ENCODE measurements at places on chromosomes 4 and X.
A peak's percentile ranks its signal among the peaks of the same experiment; 100 is the strongest.

DNA sequence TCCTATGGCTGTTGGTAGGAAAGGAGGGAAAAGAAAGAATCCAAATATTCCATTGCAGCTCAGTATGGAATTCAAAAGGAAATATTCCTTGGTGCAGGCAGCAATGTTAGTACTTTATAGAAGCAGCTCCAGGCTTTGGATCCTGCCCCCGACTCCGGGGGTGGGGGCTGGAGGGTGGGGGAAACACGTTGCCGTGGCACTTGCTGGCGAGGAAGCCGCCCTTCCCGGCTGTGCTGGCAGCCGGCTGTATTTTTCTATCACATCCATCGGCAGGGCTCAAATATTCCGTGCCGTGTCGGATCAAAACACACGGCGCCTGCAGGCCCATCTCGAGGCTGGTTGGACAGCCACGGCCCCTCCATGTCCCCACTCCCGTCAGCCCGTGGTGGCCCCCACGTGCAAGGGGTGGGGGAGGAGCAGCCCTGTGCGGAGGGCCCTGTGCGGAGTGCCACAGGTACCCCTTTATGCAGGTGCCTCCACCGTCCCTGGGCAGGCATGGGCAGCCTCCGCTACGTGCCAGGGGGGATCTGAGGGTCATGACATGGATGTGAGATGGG lies 5.8 kb downstream of the ADRA2C start:
- no peak for DNase-seq

DNA sequence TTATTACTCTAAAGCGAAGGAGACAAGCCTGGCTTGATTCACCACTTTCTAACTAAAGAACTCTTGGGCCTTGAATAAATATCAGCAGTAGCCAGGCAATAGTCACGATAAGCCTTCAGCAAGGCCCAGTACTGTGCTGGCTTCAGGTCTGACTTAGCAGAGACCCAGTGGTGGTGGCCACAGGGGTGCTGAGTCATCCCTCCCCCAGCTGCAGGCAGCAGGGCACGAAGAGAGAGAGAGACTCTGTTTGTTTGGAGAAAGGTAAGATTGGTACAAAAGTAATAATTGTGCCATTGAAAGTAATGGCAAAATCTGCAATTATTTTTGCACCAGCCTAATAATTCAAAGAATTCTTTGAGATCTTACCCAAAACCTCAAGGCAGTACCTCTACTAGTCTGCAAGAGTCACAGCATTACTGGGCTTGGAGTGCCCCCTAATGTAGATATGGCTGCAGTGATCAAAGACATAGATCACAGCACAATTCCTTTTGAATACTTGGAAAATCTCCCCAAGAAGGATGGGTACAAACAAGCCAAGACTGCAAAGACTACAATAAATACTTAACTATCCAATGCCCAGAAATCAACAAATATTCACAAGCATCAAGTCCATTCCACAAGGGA lies 159.5 kb upstream of the USP38 start:
- no peak for DNase-seq

- DNase-seq: no peak
Observed at GRCh38 chr4:150768497-150768896, 186.5 kb downstream of the MAB21L2 start.

GRCh38 chr4:70687392-70687791 lies 940 bp upstream of the UTP3 start:
- DNase-seq: no peak

GRCh38 chr4:2072971-2073807 lies 14.1 kb downstream of the NAT8L start:
- no peak for DNase-seq

DNA sequence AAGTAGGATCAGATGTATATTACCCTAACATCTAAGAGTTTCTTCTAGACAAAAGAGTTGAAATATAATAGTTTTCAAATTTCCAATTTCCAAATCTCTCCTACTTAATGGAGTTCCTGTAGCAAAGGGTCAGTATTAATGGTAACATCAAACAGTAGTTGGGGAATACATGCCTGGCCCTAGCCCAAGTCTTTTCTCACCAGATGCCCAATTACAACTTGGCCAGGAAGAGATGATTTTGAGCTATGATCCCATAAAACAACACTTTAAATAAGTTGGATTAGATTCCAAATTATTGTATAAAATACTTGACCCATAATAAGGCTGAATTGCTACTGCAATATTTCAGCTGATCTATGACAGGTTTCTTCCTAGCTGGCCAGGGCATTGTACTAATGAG lies 59.9 kb downstream of the MBNL3 start:
- DNase-seq: no peak

DNA sequence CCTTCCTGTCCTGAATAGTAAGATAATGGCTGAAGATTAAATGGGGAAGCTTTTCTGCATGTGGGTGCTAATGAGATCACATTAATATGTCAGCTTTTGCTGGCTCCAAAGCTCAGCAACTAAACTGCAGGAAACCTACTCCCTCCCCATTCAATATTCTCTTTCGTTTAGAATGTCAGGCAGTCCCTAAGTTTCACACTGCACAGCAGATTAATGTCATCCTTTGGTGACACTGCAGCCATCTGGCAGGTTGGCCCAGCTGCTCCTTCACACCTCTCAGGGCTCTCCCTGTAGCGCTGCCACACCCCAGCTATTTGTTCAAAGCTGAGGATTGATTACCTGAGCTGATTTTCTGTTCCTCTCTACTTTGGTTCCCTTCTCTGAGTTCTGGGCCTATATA lies 110.5 kb downstream of the KDR start:
- DNase-seq: no peak

GRCh38 chr4:40205259-40206198 lies 8.7 kb downstream of the RHOH start:
- DNase-seq: no peak

DNA sequence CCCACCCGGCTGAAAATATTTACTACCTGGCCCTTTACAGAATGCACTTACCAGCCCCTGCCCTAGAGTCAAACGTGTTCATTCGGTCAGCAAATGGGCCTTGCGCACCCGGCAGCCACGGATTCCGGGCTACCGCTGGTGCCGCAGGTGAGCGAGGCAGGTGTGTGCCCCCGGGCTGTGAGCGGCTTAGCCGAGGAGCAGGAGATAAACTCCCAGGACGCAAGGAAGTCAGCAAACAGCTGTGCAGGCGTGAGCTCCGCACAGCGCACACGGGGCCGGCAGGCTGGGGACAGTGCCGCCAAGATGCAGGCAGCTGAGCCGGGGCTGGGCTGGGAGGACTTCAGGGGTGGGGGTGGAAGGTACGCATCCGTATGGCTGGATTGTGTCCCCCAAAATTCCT lies 211.2 kb upstream of the PSAPL1 start:
- no peak for DNase-seq

GRCh38 chr4:119794113-119794512 lies 165.5 kb upstream of the PDE5A start:
- DNase-seq: no peak

DNA sequence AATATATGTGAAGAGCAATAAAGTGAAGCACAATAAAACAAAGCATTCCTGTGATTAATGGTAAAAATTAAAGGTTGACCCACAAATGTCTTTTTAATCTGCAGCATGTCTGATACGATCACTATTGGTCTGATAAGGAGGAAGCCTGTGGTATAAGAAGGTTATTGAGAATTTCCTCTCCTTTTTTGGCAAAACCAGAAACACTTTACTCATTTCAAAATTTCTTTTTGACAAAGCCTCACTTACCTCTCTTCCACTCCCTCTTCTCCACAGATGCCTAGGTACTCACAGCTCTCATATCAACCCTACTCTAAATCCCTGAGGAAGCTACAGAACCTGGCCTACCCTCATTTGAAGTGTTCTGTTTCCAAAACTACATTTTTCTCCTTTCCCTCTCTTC lies 56.1 kb downstream of the TSPAN5 start:
- no peak for DNase-seq

DNA sequence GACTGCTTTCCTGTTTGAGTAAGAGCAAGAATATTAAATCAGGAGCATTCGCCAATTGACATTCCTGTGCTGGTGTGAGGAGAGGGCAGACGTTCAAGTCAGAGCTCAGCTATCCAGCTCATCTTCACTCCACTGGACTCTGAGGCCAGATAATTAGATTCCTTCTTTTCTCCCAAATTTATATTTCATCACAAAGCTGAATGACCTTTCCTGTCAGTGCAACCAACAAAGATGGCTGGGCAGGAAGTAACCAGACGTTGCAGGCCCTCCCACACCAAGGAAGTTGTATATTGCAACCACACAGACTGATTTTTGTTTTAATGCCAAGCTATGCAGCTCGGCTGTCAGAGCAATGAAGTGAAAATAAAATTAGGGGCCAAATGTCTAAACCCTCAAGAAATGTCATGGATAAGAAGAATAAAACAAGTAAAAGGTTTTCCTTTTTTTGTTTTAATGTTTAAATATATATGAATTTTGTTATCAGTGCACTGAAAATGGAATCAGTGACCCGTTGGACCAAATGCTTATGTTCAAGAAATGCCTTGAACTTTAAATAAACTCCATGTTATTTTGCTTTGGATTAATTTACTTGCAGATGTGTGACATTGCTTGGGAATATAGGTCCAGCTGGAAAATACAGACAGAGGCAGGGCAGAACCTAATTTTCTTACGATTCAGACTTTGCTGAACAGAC lies 578.9 kb upstream of the FAT1 start:
- DNase-seq: no peak

GRCh38 chrX:145549496-145549895 lies 268.1 kb upstream of the SLITRK2 start:
- no peak for DNase-seq

GRCh38 chr4:6200922-6201362 lies 593 bp upstream of the JAKMIP1 start:
- DNase-seq: peak; percentile 38

GRCh38 chr4:109094056-109094455 lies 208.4 kb downstream of the COL25A1 start:
- DNase-seq: no peak

- no peak for DNase-seq
Observed at GRCh38 chr4:8689741-8690140, 97.2 kb downstream of the CPZ start.

DNA sequence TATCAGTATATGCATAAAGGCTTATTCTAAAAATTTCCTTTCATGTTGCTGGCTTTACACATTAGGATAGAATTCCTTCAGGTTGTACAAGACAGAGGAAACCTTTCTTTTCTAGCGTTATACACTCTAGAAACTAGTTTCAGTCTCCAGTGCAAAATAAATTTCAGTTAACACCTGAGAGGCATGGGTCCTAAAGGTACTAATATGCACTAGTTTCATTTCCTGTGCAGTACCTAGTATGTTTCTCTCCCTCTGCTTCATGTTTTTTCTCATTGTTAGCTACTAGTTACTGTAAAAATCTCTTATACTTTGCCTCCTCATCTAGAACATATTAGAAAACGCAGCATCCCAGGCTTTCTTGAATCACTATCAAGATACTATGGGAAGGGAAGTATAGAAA lies 54.0 kb downstream of the SNX25 start:
- no peak for DNase-seq

- peak; percentile 53 for DNase-seq
Observed at GRCh38 chrX:74383611-74384010, 37.7 kb upstream of the SLC16A2 start.

DNA sequence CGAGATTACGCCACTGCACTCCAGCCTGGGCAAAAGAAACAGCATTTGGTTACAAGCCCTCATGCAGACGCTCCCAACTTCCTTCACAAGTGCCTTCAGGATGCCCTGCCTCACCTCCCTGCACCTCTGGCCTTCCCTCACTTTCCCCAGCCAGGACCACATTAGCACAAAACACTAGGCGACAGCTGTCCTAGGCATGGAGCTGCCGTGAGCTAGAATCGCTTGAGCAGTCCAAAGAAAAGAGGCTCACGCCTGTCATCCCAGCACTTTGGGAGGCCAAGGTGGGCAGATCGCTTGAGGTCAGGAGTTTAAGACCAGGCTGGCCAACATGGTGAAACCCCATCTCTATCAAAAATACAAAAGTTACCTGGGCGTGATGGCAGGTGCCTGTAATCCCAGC lies 15.8 kb downstream of the RNF212 start:
- no peak for DNase-seq
